Fibroblast of skin of right biceps (primary cell): ENCODE measurements at places on chromosomes 4 and X.

- DNase-seq, result peak; percentile 41
Measured at GRCh38 chr4:187286525-187286924, 562.9 kb upstream of the FAT1 start.

DNA sequence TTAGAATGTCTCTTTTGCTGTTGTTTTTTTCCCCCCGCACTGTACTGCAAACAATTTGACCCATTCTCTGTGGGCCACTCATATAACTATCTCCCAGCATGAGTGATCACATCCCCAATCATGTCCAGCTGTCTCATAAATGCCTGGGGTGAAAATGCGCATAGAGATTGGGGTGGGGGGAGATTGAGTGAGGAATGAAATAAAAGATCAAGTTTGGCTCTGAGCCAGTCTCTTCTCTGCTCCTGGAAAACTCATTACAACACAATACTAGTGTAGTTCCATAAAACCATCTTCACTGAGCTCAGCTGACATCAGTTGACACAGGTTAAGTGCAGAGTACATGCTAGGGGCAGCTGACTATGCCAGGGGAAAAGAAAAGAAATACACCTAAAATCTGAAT is 96.9 kb downstream of the EGF start:
- DNase-seq, result no peak

DNA sequence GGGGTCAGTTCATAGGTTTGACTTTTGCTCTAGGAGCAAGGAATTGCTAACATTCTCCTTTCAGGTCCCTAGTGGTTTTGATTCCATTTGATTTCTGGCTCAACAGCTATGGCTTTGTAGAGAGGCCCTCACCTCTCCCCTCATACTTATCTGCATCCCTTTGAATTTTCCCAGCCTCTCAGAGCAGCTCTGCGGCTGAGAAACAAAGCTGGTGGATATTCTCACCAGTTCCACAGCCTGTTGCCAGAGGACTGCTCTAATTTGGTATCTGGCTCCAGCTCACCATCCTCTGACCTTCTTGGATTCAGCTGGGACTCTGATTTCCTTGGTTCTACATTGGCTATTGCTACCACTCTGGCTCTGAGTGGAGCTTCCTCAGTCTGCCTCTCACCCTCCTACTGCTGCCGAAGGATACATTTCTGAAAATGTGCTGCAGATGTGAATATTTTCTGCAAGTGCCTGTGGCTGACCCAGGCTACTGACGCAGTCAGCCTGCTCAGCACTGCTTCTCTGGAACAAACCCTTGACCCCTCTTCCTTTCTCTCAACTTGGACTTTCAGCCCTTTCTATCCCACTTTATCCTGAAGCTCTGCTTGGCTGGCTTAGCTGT is 110.9 kb upstream of the ENPEP start:
- DNase-seq, result no peak

GRCh38 chr4:21469438-21470300 is 478.9 kb downstream of the KCNIP4 start:
- DNase-seq, result peak; percentile 0

DNA sequence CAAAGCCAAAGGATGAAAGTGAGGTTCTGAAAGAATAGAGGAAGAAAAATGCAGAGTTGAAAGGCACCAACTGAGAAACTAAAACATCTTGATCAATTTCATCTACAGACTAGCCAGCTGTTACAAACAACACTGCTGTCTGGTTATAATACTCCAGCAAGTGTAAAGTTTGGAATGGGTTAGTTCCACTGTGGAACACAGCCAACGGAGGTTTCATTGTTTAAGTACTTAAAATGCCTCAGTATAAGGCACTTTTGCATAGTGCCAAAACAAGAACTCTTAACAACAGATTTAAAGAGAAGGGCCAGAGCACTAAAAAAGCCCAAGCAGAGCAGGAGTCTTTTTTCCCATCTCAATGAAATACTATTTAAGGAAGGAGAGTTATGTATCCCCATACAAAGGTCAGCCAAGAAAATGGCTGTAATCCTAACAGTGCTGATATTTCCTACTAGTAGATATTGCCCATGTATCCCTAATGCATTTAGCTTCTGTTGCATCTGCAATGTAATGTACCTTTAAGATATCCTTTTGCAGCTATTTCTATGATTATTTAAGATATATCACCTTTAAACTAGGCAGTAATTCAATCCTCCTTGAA is 16.5 kb downstream of the ACSL4 start:
- no peak for DNase-seq

DNA sequence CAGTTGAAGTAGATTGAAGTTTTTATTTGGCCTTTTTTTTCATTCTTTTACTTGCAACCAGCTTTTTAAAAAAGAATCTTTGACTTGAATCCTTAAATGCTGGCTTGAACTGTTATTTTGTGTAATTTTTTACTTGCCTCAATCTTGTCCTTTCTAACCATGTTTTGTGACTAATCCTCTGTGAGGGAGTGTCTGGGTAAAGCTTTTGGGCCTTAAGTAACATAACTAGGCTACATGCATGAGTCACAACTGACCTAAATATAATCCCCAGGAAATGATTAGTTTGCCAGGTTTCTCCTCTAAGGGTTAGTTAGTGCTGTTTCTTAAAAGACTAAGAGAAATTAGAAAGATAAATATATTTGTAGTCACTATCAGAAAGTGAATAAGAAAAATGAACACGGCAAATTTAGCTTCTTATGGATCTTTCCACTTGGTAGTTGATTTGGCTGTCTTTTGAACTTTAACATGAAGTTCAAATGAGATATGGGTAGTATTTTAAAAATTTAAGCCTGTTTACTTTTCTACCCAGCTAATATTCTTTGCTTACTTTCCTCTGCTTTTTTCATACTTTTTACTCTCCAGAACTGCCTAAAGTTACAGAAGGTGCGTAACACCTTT is 13.0 kb downstream of the EXOC1 start:
- DNase-seq, result peak; percentile 92

DNA sequence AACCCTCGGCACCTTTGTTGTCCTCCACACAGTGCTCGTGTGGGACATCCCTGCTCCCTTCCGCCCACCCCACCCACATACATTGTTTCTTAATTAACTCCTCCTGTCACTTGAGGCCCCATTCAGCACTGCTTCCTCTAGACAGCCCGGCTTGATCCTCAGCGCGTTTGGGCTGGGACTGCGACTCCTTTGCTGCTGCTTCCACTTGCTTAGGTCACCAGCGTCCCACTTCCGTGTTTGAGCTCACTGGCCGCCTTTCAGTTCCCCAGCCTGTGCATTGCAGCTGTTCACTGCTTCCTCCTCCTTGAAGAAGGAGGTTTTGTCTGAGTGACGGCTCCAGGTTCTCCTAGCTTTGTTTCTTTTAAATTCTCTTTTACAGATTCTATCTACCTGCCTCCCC is 16.1 kb downstream of the RNF4 start:
- peak; percentile 45 for DNase-seq

- peak; percentile 34 for DNase-seq
Measured at GRCh38 chr4:88629826-88630225, 37.5 kb downstream of the HERC3 start.

DNA sequence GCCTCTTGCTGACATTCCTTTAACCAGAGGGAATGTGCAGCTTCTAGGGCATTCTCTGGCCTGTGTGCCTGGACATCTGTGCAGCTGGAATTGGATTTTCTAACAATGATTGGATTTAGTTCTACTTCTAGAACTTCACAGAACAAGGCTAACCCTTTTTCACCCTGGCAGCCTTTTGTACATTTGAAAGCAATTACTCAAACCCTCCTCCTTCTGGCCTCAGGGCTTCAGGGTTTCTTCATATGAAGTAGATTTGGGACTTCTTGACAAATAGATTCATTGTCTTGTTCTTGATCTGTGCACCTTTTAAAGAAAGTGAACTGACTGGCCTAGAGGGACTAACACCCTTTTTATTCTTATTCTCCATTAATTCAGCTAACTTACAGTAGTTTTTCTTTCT is 30.1 kb downstream of the SPATA18 start:
- no peak for DNase-seq

GRCh38 chrX:153830640-153831428 is 490 bp upstream of the PDZD4 start:
- no peak for DNase-seq

DNA sequence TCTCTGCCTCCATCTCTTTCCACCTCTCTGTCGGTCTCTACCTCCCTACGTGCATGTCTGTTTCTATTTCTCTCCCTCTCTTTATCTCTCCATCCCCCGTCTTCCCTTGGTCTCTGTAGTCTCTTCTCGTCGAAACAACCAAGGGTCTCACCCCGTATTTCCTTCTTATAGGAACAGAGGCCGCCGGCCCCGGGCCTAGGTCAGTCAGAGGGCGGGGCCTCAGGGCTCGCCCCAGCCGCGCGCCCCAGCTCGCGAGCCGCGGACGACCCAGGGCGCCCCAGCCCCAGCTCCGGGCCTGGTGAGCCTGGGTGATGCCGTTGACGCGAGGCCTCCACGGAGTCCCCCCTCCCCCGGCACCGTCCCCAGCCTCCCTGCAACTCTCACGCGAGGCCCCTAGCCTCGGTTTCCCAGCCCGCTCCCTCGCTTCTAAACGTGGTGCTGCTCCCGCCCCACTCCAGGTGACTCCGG is 6.6 kb downstream of the TIMM17B start:
- no peak for DNase-seq

DNA sequence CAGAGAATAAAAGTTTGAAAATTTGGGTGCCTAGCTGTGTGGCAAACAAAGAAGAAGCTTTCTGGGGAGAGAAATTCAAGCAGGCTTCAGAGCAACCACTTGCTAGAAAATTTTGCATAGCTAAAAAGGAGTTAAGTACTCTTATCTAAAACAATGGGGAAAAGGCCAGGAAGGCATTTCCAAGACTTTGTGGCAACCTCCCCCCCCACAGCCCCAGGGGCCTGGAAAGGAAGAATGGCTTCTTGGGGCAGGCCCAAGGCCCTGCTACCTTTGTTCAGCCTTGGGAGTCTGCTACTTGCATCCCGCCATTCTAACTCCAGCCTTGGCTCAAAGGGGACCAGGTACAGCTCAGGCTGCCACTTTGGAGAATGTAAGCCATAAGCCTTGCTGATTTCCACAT is 102.2 kb downstream of the PTCHD1 start:
- DNase-seq, result no peak

DNA sequence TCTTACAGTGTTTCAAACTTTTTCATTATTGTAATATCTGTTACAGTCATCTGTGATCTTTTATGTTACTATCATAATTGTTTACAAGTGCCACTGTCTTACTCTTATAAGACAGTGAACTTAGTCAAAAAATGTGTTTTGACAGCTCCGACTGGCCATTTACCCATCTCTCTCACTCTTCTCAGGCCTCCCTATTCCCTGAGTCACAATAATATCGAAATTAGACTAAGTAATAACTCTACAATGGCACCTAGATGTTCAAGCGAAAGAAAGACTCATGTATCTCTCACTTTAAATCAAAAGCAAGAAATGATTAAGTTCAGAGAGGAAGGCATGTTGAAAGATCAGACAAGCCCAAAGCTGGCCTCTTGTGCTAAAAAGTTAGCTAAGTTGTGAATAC is 184.2 kb downstream of the CDS1 start:
- DNase-seq, result no peak

GRCh38 chr4:94931626-94932025 is 173.9 kb downstream of the BMPR1B start:
- no peak for DNase-seq

- no peak for DNase-seq
Measured at GRCh38 chrX:13983734-13984133, 46.0 kb downstream of the GEMIN8 start.

- no peak for DNase-seq
Measured at GRCh38 chr4:184856277-184856609, 30.5 kb upstream of the ACSL1 start.

GRCh38 chr4:140645614-140646412 is 77.1 kb upstream of the UCP1 start:
- DNase-seq, result no peak

GRCh38 chr4:138409670-138410069 is 167.5 kb upstream of the SLC7A11 start:
- DNase-seq, result no peak

DNA sequence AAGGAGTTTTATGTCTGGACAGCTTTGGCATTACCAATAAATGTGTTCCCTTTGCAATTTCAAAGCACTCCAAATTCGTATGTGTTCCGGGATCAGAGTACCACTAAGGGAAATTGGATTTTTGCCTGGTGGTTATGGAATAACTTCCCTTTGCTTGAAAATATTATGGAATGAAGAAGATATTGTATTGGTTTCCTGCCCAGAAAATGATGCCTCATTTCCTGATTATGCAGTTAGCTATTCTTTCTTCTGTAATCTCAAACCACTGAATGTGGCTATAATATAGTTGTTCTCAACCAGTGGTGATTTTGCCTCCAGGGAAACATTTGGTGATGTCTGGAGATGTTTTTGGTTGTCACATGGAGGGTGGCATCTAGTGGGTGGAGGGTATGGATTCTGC is 142.9 kb downstream of the PCDH7 start:
- DNase-seq, result peak; percentile 78

GRCh38 chr4:24392613-24393012 is 191.7 kb downstream of the DHX15 start:
- no peak for DNase-seq

- no peak for DNase-seq
Measured at GRCh38 chrX:16868920-16869319, 1.2 kb downstream of the RBBP7 start.

DNA sequence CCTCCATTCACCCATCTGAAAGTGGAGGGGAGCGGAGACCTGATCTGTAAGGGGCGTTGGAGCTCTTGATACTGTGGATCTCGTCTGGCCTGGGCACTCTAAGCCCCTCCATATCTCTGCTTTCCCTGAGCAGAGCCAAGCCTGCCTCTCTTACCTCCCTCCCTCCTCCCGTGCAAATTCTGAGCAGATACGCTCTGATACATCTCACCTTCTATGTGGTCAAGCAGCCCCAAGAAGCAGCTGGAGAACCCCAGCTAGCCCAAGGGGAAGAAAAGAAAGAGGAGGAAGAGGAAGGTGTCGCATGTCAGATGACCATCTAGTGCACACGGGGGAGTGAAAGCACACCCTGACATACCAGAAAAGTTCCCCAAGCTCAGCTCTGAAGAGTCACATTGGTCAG is 1.9 kb upstream of the DGAT2L6 start:
- DNase-seq, result no peak

DNA sequence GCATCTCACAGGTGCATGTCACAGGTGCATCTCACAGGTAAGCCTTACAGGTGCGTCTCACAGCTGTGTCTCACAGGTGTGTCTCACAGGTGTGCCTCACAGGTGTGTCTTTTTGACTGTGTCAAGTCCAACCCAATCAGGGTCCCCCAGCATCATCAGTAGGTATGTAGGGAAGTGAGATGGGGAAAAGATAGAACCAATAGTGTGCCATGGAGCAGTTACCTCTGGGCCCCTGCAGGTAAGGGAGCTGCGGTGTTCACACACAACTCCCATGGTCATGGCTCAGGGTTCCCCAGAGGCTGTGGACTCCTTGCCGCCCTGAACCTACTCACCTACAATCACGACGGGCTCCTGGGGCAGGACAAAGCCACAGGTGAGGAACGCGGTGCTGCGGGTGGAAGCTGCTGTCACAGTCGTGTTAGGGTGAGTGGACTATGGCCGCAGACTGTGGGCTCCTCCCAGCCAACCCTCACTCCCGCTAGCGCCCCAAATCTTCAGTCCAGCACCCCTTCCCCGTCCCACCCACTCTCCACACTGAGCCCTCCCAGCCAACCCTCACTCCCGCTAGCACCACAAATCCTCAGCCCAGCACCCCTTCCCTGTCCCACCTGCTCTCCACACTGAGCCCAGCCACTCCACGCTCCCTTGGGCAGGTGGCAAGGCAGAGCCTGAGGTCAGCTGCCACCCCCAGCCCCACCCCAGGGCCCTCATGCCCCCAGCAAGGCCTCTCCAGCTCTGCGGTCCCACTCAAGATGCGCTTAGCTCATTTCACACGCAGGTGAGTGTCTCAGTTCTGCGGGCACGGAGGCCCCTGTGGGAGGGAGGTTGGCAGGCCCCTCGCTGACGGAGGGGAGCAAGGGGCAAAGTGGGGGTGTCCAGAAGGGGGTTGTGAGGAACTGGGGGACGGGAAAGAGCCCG is 2.1 kb upstream of the PDE6B start:
- no peak for DNase-seq
